ENCODE measurements at places on chromosomes 12 and 14.

GRCh38 chr12:122880668-122881067, 15.3 kb downstream of the VPS37B start:
- DNase-seq: no peak

DNA sequence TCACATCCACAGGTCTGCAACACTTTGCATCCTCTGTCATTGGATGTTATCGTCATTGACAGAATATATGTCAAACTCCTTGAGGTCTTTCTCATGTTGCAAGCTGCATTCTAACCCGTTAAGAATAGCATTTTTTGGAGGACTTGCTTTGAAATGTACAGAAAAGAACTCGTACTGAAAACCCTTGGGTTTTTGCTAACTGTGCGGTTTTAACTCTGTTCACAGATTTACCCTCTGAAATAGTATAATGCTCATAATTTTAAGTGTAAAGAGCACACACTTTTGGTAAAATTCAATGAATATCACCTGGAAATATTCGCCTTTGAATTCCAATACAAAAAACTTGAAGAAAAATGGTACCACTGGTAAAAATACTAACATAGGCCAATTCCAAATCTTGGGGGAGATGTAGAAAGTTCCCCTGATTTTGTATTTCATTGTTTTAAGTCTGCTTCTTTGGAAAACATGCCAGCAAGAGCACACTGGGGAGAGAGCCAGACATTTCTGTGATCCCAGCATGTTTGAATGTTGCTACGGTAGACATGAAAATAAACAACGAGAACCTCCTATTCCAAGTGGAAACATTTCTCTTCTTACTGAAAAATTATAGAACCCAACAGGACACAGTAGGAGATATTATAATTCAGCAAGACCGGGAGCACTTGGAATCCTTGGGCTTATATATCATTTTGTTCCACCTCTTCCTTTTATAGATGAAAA, 446.0 kb downstream of the AEBP2 start:
- no peak for DNase-seq

- no peak for DNase-seq
These were observed 42.2 kb downstream of the ZCRB1 start for GRCh38 chr12:42283739-42284138.

DNA sequence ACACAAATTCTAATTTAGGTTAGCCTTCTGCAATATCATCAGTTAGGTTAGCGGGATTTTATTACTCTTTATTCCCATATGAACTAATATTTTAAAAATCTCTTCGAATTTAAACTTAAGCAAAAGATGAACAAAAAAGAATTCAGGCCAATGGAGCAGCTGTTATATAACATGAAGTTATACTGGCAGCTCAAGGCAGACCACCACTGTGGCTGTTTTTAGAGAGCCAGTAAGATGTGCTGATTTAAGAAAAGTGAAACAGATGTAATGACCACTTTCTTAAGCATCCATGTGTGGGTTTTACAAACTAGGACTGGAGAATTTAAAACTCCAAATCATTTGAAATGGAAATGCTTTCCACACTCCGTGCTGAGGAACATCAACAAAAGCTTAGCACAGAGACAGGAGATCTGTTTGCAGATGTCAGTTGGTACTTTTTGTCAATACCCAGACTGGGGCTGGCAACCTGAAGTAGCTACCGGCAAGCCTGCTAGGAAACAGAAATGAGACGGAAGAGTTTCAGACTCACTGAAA, 164.9 kb downstream of the TTC7B start:
- no peak for DNase-seq

GRCh38 chr12:64124511-64125197, 97.4 kb downstream of the KICS2 start:
- DNase-seq: no peak

GRCh38 chr12:96486751-96487613, 2.4 kb upstream of the CFAP54 start:
- DNase-seq: no peak

DNA sequence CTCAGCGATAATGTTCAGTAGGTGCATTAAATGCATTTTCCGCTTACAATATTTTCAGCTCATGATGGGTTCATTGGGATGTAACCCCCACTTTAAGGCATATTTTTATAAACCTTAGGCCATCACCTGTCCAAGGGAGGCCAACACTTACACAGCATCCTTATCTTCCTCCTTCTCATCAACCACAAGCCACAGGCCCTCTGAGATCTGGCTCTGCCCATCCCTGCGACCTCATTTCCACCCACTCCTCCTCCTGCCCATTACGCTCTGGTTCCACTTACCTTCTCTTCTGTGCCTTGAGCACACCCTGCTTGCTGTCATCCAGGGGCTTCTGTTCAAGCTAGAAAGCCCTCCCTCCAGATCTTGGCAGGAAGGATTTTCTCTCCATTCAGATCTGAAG, 93.2 kb downstream of the EGLN3 start:
- no peak for DNase-seq

- no peak for DNase-seq
These were observed 147.4 kb upstream of the FOXN3 start for GRCh38 chr14:89564286-89564957.

DNA sequence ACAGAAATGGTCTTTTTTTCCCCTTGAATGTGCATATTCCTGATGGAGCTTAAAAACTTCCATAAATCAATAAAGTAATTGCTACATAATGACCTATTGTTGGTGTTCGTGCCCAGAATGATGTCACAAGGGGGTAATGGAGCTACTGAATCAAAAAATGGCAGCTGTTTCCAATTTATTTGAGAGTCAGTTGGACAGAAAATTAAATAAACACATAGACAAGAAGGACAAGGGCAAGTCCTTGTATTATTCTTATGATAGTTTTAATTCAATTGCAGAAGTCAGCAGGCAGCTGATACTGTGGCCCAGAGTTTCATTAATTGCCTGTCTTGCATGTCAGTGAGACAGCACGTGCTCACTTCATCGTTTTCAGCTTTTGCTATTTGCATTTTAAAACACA, 473.5 kb downstream of the ETNK1 start:
- DNase-seq: no peak

- no peak for DNase-seq
These were observed 12.6 kb downstream of the R3HDM2 start for GRCh38 chr12:57418255-57418654.

DNA sequence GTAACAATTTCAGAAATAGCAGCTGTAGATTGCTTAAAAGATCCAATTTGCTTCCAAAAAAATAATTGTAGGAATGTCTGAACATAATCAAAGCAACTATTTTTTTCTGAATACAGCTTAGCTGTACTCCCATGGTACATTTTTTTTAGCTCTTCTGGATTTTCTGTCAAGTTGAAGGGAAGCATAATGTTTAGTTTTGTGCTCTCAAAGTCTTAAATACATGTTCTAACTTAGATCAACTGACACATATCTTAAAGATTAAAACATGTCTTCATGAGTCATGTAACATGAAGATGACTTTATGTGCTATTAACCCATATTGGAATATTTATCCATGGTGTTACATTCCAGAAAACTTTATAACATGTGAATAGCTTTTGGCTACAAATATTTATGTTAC, 255.7 kb downstream of the BTG1 start:
- no peak for DNase-seq

DNA sequence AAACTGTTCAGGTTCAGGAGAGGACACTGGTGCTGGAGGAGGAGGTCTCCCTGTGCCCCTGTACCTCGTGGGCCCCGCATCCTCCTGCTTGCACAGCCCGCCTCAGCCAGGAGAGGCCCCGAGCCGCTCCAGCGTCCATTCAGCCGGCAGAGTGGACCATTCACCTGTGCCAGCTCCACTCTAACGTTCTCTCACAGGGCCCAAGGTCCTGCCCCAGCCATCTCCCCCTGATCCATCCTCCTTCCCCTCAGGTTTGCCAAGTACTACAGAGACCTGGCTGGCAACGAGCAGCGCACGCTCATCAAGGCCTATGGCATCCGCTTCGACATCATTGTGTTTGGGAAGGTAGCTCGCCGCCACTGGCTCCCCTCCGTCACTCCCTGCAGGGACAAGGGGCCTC, 22.2 kb downstream of the P2RX4 start:
- DNase-seq: no peak

DNA sequence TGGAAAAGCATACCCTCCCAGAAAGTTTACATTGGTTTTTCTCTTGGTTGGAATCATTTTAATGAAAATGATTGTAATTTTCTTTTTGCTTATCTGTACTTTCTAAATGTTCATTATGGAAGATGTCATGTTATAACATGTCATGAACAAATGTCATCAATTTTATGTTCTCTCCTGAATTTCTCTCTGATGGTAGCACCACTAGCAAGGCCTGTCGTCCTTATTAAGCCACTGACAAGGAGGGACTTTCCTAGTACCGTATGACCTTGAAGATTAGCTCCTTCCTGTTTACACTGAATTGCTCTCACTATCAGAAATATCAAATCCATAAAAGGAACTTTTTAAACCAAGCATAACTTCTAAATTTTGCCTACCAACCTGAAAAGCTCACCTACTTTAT, 99.0 kb downstream of the ESR2 start:
- DNase-seq: no peak

DNA sequence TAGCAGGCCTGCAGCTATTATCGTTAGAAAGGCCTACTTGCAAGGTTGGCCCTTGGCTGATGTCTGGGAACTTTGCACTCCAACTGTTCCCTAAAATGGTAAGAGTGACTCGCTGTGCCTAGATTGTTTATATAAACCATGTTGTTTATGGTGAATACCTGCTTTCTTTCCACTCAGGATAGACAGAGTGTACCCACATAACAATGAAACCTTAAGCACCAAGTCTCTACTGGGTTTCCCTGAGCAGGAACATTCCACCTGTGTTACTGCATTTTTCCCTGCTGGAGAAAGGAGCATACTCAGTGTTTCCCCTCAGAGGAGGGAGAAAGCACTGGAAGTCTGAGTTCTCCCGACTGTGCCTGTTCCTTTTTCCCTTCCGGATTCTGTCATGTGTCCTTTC, 32.8 kb downstream of the ERP29 start:
- no peak for DNase-seq

DNA sequence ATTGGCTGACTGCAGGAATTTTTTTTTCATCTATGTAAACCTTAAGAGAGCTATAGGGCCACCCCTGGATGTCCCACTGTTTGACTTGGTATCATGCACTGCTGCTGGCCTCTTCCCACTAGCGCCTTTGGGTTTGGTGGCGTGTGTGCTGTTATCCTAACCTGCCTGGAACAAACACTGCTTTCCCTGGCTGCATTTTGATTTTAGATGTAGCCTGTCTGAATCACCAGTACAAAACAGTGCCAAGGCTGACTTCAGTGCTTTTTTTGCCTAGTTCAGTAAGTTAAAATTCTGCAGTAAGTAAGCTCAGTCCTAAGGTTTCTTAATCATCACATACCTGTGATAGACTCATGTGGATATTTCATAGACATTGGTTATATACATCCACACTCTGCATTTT, 99.2 kb downstream of the EML1 start:
- no peak for DNase-seq

DNA sequence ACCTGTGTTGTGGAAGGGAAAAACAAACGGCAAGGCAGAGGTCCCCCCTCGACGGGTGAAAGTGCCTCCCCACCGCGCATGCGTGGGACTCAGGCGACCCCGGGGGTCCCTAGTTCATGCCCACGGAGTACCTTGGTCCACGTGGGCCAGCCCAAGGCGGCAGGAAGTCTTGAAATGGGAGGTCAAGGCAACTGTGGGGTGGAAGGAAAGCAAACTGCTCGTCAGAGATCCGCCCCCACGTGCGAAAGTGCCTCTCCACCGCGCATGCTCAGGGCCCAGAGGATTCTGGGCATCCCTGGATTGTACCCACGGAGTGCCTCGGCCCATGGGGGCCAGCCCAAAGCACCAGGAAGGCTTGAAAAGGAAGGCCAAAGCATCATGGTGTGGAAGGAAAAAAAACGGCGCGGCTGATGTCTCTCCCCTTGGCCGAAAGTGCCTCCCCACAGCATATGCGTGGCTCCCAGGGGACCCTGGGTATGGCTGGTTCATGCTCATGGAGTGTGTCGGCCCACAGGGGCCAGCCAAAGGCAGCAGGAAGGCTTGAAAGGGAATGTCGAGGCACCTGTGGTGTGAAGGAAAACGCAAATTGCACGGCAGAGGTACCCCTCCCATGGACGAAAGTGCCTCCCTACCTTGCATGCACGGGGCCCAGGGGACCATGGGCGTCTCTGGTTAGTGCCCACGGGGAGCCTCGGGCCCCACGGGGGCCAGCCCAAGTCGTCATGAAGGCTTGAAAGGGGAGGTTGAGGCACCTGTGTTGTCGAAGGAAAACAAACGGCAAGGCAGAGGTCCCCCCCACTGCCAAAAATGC, 369.7 kb downstream of the ALG10 start:
- DNase-seq: no peak

DNA sequence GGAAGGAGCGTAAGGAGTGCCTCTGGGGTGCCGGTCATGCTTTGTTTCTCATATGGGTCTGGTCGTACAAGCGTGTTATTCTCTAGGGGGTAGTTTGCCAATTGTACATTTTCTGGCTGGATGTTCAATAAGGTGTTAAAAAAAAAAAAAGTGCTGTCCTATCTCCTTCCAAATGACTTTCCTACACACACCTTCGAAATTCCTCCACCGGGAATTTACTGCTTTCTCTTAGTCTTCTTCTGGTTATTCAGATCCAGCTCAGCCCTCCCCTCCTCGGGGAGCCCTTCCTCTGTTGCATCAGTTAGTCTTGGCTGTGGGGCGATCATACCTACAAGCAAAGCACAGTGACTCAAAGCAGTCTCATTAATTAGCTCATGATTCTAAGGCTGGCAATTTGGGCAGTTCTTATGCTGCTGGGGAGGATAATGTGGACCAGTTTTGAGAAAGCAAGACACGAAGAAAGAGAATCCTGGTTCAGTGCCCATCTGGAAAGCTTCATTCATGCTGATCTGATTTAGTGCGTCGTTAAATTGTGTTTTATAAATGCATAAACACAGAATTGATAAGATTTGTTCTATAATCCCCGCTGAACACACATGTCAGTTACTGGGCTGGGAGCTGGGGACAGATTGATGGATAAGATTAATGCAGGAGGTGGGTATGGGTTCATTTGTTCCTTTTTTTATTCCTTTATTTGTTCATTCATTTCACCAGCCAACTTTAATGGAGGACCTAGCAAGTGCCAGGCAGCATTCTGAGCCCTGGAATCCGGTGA, 9.2 kb upstream of the CLMN start:
- DNase-seq: no peak

DNA sequence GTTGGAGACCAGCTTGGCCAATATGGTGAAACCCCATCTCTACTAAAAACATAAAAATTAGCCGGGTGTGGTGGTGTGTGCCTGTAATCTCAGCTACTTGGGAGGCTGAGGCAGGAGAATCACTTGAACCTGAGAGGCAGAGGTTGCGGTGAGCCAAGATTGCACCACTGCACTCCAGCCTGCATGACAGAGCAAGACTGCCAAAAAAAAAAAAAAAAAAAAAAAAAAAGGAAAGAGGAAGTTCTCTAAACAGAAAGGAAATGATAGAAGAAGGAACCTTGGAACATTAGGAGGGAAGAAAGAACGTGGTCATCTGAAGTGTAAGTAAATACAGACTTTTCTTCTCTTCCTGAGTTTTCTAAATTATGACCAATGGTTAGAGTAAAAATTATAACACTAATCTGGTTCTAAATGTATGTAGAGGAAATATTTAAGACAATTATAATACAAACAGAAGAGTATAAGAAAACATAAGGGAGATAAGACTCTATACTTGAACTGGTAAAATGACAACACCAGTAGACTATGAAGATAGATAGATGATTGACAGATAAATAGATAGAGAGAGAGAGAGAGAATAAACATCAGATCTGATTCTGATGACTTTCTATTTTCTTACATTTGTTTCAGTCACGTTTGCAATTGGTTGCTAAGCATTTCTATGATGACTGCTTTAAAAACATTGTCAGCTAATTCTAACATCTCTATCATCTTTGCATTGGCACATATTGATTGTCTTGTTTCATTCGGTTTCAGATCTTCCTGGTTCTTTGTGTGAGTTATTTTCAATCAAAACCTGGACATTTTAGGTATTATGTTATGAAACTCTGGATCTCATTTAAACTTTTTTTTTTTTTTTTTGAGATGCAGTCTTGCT, 12.9 kb upstream of the CORO1C start:
- no peak for DNase-seq

All from activated effector memory CD4-positive, alpha-beta T cell treated with Interleukin-2 at 50 U/mL for 16 hours (primary cell).